ENCODE measurements at places on chromosomes 2 and 18. TPM values are rescaled to one million over a fixed set of nuclear protein-coding genes. Genes with fewer than 3 reads are reported as not detected.

The GAREM2 gene
- total RNA-seq, result 6.0 TPM

The SAG gene
- not detected for total RNA-seq

The SLC30A3 gene
- total RNA-seq, result not detected

The NTSR2 gene
- total RNA-seq, result not detected

The LINC00305 gene
- total RNA-seq, result not detected

The CYTIP gene
- total RNA-seq, result not detected

The CXCR1 gene
- total RNA-seq, result not detected

The ANKRD53 gene
- total RNA-seq, result under 0.01 TPM

The QPCT gene
- 8.4 TPM for total RNA-seq

The KCNG2 gene
- 2.3 TPM for total RNA-seq

The CREB1 gene
- total RNA-seq, result 49.9 TPM

The C18orf54 gene
- total RNA-seq, result 1.3 TPM

The RTKN gene
- 14.4 TPM for total RNA-seq

The SCN1A gene
- total RNA-seq, result not detected

The ZNF385B gene
- not detected for total RNA-seq

The UGT1A3 gene
- total RNA-seq, result not detected

The GPBAR1 gene
- total RNA-seq, result not detected
